ENCODE measurements at places on chromosomes 7 and 10.

- no peak for DNase-seq
These were observed 72.0 kb upstream of the TES start for GRCh38 chr7:116138202-116138801.

- DNase-seq = no peak
These were observed 4.0 kb upstream of the AQP1 start for GRCh38 chr7:30907527-30908267.

DNA sequence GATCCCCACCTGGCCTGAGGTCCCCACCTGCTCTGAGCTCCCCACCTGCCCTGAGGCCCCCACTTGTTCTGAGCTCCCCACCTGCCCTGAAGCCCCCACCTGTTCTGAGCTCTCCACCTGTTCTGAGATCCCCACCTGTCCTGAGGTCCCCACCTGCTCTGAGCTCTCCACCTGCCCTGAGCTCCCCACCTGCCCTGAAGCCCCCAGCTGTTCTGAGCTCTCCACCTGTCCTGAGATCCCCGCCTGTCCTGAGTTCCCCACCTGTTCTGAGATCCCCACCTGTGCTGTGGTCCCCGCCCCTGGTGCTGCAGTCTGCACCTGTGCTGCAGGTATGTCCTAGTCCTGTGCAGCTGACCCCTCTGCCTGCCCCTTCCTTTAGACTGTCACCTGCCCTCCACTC lies 561.6 kb downstream of the TCERG1L start:
- DNase-seq = no peak

GRCh38 chr10:100879741-100880360 lies 32.9 kb upstream of the SLF2 start:
- no peak for DNase-seq

GRCh38 chr7:146878901-146879300 lies 762.3 kb downstream of the CNTNAP2 start:
- no peak for DNase-seq

DNA sequence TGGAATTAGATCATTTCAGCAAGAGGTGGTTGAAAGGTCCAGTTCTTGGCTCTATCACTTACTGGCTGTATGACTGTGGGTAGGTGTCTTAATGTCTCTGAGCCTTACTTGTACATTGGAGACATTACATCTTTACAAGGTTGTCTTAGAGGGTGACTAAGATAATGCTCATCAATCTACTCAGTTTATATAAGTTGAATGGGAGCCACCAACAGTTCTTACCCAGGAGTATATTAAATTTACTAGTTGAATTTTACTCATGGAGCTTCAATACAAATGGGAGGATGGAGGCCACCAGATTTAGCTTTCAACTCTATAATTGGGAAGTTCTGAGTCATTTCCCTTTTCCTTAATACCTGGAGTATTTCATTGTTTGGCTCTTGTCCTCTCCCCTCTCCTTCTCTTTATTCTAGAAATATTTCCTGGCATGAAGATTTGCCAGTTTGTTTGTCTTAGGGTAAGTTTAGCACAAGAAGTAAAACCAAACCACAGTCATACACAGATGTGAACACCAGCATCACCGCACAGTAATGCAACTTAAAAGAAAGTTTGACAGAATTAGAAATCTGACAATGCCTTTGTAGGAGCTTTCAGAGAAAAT lies 222.8 kb downstream of the LRMDA start:
- no peak for DNase-seq

DNA sequence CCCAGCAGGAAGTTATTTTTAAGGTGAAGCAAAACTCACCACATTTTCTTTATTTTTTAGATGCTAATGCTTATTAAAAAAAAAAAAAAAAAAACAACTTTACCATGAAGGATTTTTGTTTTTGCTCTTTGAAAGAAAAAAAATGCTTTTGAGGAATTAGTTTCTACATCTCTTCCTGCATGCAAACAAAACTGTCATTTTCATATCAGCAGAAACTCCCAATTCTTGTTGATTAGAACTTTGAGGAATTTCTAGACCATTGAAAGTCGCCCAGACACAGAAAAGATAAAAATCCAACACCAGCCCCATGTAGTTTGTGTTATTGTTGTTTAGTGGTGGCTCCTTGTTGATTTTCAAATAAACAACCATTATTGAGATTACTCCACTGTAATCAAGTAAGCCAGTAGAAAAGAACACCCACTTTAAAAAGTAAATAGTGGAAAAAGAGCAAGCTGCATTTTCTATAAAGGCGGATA lies 14.3 kb downstream of the SKIDA1 start:
- no peak for DNase-seq

DNA sequence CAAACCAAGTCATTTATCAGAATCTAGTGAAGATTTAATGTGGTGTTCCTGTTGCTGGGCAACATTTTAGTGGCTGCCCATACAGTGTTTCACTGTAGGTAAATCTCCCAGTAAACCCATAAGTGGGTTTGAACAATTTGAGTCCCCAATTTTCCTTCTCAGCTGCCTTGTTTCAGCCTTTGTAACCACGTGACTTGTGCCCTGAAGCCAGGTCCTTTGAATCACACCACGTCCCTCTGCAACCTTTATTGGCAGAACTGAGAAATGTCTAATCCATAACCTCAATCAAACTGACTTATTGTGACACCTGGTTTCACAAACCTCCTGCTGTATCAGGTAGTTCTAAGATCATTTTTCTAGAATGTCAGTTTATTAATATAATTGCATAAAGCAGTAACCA lies 30.1 kb downstream of the SND1 start:
- no peak for DNase-seq

GRCh38 chr7:102874166-102874829 lies 38.5 kb upstream of the LRRC17 start:
- no peak for DNase-seq

GRCh38 chr7:117872561-117873309 lies 506 bp downstream of the CTTNBP2 start:
- no peak for DNase-seq

GRCh38 chr10:124703372-124703771 lies 40.8 kb downstream of the FAM53B start:
- DNase-seq = no peak

DNA sequence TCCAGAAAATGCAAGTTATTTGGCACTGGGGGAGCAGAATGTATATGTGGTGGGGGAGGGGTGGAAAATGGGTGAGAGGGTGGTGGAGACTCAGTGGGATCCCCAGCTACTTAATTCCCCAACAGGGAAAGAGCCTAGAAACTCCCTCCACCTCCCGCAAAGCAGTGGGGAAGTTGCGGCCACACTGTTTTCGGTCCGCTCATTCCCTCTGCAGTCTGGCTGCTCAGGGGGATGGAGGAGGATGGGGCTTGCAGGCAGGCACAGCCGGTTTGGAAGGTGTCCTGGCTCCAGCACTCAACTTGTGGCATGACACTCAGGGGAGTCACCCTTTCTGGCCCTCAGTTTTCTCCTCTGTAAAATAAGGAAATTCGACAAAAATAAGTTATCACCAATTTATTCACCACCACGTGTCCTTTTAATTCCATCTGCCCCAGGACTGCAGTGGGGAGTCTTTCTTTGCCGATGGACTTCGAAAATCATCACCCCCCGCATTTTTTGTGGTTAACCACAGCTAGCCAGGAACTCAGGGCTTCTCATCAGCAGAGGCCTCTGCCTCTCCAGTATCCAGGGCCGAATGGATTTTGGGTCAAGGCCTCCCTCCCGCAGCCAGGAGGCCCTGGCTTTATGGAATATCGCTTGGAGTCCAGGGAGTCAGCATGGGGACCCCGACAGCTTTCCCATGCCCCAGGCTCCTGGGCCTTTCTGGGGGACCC lies 1.6 kb upstream of the HTRA1 start:
- DNase-seq = no peak

- DNase-seq = no peak
These were observed 144.2 kb upstream of the NRP1 start for GRCh38 chr10:33478675-33479125.
